ENCODE measurements at places on chromosomes 16 and 17.

DNA sequence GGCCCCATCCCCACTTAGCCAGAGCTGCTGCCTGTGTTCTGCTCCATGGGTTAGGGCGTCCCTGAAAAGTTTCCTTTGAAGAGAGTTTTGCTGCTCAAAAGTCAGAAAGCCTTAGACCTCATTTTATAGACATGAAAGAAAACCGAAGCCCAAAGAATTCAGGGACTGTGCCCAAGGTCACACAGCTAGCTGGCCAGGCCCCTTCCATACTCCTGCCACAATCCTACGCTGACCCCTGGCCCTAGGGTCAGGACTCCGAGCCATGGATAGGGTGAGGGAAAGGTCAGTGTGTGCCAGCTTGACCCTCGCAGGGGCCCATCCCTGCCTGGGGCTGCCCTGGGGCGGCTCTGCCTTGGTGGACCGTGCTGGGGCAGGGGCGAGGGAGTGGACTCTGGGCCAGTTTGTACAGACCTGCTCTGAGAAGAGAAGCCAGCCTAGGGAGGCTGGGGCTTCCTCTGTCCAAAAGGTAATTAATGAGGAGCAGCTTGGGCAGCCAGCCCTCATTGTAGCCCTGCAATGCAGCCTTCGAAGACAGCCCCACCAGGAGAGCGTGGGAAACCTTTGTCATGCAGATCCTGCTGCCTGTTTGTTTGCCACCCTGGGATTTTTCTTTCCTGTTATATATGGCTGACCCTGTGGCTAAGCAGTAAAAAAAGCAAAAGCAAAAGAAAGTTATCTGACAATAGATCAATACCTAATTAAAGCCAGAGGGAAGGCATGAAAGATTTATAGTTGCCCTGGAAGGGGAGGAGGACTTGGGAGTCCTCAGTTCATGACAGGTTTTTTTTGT is 37.4 kb downstream of the RHBDL3 start:
- DNase-seq: no peak

DNA sequence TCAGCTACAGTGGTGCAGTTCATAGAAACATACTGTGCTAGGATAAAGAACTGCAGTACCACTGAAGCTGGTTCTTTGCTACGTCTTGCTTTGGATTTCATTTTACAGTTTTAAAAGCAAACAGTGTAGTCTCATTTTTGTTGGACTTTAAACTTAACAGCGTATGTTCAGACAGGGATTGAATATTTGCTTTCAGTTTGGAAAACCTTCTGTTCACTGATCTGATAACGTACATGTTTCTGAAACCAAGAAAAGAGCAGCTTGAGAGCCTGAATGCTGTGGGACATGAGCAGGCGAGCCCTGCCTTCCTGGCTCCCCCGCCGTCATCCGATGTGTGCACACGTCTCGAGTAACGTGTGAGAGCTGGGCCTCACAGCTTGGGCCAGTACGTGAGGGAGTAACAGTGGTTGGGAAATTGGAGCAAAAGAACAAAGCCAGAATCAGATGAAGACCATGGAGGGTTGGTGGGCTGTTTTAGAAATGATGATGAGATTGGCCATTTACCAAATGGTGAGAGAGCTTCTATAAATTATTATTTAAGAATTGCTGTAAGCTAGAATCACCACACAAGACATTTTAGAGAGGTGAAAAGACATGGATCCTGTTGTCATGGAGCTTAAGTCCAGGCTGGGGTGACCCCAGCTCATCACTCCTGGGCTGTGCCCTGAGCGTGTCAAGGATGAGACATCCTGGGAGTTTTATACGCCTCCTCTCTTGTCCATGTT is 20.8 kb upstream of the CLEC18C start:
- no peak for DNase-seq

- DNase-seq: no peak
These were observed 1.4 kb downstream of the CMTM2 start for GRCh38 chr16:66580605-66581209.

GRCh38 chr17:67171560-67171959 is 73.4 kb downstream of the HELZ start:
- DNase-seq: no peak

DNA sequence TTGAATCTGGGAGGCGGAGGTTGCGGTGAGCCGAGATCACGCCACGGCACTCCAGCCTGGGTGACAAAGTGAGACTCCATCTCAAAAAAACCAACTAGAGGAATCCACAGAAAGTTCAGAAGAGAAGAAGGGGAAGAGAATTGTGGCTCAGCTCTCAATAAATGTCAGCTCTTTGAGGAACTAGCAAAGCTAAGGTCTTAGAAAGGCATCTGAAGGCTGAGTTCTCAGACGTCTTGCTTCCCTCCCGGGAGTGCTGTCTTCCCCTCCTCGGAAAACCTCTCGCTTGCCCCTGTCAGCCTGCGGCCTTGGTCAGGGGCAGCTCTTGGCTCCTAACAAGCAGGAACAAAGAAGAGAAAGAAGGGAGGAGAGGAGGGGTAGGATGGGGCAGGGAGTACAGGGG is 5.3 kb downstream of the SHPK start:
- no peak for DNase-seq

Data from activated T-helper 1 cell treated with anti-CD3 and anti-CD28 coated beads, Interleukin-2, amount 50 U/mL, for 16 hours (primary cell).